AML-193 (cell line): ENCODE measurements at places on chromosomes 3 and 15.

- no peak for DNase-seq
Observed at GRCh38 chr3:17090280-17090983, 205.7 kb downstream of the PLCL2 start.

DNA sequence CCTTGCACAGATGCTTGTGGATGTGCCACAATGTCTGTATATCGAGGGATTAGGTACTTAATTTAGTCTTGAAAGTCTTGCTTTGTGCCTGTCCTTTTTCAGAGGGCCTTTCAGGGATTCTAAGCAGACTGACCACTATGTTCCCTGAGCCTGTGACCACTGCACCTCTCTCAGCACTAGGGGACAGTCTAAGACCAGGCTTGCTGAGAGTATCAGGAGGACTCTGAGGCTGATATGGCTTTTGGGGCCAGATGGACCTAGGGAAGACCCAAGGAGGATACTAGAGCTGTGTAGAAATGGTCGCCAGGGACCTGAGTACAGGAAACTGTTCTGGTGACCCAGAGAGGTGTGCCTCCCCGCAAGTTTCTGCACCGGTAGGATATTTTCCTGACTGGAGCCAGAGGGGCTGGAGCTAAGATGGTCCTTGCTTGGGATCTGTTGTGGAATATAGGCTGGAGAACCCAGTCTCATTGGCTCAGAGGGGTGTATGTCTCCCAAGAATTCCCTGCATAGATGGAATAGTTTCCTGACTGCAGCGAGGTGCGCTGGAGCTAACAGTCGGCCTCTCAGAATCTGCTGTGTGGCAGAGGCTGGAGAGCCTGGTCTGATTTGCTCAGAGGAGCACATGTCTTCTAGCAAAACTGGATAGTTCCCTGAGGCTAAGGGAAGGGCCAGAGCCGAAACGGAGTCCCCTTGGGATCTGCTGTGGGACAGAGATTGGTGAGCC, 213.2 kb upstream of the DCBLD2 start:
- DNase-seq = peak; percentile 27

DNA sequence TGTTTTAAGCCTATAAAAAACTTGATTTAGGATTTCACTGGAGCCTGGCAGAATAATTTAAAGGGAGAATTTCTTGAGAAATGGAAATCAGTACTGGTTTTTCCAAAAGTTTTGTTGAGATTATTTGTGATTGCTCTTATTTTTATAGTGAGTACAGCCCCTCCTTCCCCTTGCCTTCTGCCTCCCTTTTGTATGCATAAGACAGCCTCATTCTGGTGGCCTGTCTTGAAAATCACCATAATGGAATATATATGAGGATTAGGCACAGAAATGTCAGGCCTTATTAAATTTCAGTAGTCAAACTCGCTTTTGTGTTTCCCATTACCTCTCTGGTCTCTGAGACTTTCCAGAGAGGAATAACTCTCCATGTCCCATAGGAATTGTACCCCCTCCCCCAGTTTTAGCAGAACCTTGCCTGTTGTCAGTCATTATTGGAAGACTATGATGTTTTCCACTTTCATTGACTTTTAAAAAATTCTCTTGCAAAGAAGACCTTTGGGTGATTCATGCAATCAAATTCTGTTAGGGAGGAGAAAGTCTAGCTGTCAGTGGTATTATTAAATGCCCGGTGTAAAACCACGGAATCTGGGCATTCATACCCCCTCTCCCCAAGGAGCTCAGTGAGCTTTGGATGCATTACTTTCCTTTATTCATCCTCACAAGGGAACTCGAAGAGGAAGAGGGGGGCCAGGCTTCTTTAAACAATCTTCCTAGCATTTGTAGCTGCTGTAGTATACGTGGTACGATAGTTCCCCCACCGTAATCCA, 171.6 kb upstream of the TSC22D2 start:
- DNase-seq = no peak

GRCh38 chr15:77096138-77096537, 25.2 kb upstream of the TSPAN3 start:
- no peak for DNase-seq

- DNase-seq = no peak
Observed at GRCh38 chr15:98547275-98547674, 101.1 kb upstream of the IGF1R start.

GRCh38 chr3:45035441-45036301, 9.6 kb downstream of the CLEC3B start:
- DNase-seq = no peak

DNA sequence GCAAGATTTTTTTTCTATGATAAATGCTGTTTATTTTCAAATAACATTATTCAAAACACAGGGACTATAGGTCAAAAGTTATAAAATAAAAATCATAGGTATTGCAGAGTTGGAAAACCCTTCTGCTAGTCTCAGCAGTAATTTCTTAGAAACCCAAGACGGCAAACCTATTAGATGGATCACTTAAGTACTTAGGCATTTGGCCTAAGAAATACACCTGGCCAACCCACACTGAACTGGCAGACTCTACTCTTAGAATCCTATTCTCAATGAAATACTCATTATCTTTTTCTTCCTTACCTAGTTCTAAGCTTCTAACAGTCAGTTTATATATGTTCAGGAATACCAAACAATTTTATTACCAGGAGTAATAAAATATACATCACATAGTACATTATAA, 30.5 kb upstream of the RIOX2 start:
- DNase-seq = no peak

GRCh38 chr3:143430568-143430967, 311.0 kb downstream of the CHST2 start:
- no peak for DNase-seq

GRCh38 chr3:100781301-100781700, 72.0 kb downstream of the TFG start:
- DNase-seq = no peak

DNA sequence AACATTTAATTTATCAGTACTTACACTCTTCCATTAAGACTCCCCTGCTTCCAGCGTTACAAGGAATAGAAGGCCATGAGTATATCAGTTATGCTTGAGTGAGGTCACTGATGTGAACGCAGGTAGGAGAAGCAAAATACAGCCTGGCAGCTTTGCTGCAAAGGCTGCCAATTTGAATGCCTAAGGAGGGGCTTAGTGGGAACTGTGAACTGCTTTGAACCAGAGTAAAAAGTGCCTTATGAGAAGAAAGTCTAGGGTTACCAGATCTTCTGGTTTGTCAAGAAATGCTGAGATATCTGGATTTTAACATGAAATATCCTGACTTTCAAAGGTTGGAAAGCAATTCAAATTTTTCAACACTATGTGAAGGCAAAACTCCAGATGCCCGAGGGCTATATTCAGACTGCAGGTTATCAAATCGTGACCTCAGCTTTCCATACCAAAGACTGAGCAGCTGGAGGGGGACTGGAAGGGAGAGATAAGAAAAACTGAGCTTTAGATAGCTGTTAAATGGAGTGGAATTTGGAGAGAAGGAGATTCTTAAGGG, 446.3 kb upstream of the NECTIN3 start:
- DNase-seq = no peak

DNA sequence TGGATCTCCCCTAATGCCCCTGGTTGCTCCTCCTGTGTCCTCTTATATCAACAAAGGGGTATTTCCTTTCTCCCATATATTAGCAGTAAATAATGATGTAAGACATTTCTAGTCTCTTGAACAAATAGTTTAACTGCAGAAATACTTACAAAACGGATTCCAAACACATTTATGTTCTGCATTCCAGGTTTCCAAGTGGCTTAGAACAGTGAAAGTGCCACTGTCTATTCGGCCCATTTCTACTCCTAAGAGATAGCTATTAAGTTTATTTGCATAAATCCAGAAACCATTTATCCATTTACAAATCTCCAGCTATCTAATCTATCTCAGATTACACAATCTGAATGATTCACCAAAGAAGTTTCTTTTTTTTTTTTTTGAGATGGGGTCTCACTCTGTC, 55.8 kb upstream of the FRMD4B start:
- DNase-seq = no peak

DNA sequence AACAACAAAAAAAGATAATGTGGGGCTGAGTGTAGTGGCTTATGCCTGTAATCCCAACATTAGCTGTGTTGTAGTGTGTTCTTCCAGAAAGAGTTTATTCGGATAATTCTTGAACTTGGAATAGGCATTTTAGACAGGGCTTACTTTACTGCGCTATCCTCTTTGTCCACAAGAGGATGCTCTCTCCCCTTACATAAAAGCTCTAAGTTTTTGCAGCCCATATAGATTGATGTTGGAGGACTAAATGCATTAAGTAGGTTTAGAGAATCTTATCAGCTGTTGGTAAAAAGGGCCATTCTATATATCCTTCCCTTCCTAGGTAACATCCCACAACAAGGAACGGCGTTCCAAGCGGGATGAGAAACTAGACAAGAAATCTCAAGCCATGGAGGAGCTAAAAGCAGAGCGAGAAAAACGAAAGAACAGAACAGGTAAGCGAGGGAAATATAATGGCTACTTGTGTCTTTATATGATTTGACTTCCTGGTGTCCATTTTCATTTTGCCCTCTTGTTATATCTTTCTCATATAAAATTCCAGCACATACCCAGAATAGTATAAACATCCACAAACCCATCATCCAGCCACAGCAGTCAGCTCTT, 27.8 kb upstream of the ITPKA start:
- DNase-seq = peak; percentile 65

DNA sequence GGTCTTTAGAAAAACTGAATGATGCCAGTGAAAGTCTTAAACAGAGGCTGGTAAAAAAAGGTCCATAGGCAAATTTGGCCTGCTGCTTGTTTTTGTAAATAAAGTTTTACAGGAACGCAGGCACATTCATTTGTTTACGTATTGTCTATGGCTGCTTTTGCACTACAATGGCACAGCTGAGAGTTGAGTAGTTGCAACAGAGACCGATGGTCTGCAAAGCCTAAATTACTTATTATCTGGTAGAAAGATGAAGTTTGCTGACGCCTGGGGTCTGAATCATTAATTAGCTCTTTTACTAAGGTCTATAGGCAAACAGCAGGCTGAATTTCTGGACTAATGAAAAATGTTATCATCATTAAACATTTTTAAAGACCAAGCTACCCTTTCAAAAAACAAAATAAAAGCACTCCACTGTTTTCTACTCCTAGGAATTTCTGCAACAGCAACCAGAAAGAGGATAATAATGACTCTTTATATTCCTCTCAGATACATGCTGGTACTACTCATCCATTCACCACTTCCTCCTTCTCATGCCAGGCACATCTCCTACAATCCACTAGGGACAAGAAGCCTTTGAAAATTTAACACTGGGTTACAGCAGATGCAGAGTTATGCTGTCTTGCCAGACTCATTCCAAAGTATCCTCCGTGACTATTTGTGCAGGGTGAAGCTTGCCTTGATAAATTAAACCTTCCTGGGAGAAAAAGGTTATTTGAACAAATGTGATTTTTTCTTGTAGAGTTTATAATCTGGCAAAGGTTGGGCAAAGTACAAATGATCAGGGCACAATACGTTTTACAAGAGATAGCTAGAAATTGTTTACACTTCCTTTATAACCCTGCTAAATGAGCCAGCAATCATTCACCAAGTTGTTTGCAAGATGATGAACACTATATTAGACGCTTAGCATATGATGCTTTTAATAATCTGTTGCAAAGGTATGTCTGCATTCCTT, 6.0 kb downstream of the GATM start:
- DNase-seq = no peak

GRCh38 chr15:89195836-89196235, 25.5 kb downstream of the RLBP1 start:
- no peak for DNase-seq

GRCh38 chr3:24192469-24193056, 247.5 kb downstream of the NR1D2 start:
- no peak for DNase-seq

DNA sequence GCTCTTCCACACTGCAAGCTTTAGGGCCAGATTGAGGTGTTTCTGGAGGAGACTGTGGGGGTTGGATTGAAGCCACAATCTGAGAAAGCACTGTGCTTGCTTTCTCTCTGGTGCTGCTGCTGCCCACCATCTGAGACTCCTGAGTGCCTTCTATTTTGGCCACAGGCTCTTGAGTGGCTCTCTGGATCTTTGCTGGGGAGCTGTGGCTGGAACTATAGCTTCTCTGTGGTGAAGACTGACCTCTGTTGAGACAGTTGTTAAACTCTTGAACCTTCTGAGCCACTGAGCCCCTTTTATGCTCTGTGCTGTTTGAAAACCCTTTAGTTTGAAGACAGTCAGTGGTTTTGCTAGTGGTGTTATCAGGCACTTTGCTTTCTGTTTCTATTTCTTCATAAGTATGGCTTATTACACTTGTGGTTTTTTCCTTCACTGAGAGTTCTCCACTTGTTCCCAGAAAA, 108.7 kb upstream of the TSPAN3 start:
- no peak for DNase-seq

DNA sequence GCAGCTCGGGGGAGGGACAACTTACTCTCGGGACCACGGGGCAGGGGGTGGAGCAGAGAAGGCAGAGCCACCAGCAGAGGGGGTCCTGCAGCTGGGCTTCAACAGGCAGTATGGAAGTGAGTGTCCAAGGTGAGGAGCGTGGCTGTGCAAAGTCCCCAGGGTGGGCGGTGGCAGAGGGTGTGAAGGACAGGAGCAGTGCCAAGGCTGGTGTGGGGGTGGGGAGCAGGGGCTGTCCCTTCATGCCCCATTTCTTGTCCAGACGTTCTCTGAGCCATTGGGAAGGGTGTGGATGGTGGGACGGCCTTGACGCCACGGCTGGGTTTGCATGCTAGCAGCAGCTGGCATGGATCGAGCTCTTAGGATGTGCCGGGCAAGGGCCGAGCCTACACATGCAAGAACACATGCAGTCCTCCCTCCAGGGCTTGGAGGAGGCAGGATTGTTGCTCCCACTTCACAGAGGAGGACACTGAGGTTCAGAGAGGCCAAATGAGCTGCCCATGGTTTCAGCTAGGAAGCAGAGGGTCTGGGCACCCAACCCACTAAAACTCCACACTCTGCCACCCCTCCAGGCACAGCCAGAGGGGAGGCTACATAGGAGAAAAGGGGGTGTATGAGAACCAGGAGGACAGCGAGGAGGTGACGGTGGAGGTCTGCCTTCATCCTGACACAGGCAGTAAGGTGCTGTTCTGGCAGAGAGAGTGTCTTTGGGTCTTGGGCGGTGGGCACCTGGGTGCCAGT, 93.6 kb downstream of the TBC1D2B start:
- DNase-seq = no peak

- DNase-seq = no peak
Observed at GRCh38 chr15:66850078-66850991, 148.3 kb downstream of the SMAD6 start.

GRCh38 chr3:133828576-133829309, 23.1 kb downstream of the SRPRB start:
- no peak for DNase-seq

- DNase-seq = no peak
Observed at GRCh38 chr3:193078996-193079753, 161.5 kb upstream of the MB21D2 start.
